ENCODE measurements at places on chromosomes 5 and 9. TPM values are rescaled to one million over a fixed set of nuclear protein-coding genes. Genes with fewer than 3 reads are reported as not detected.

Gene SPINK6
- not detected for polyA plus RNA-seq

Gene GGTA1
- 34.9 TPM for polyA plus RNA-seq

Gene ANKRD31
- 0.07 TPM for polyA plus RNA-seq

Gene CDH12
- not detected for polyA plus RNA-seq

Gene PSAT1
- polyA plus RNA-seq = 0.95 TPM

DNA sequence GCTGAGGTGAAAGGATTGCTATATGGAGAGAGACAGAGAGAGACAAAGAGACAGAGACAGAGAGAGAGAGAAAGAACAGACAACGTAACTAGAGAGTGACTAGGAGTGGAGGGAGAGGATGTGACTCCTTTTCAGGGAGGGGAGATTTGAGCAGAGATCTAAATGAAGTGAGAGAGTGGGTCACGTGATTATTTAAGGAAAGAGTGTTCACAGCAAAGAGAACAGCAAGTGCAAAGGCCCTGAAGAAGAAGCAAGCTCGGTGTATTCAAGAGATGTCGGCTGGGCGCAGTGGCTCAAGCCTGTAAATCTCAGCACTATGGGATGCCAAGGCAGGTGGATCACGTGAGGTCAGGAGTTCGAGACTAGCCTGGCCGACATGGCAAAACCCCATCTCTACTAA is 40.9 kb upstream of the CTNNA1 start:
- no peak for DNase-seq

DNA sequence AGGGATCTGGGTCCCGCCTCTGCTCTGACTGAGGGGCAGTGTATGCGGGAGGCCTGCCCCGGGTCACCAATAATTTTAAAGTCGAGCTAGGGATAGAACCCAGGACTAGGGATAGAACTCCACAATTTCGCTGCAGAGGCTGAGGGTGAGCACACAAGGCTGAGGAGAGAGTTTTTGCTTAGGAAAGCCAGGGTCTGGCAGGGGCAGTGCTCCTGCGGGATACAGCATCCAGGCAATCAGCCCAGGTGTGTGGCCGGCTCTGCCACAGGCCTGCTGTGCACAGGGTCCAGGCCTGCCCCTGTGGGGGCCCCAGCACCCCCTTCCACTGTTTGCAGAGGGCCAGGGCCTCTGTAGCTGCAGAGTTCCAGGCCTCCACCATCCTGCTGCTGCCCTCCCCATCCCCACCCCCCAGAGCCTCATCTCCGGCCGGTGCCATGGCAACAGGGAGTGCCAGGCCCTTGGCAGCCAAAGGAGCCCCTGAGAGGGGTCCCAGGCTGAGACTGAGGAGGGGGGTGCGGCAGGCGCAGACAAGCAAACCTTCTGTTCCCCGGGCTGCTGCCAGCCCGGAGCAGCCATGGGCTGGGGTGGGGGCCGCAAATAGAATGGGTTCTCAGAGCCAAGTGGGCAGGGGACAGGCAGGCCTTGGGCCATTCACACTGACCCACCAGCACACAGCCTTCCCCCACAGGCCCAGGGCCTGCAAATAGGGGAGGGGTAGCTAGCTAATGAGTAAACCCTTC is 8.6 kb downstream of the PDGFRB start:
- peak; percentile 14 for DNase-seq

DNA sequence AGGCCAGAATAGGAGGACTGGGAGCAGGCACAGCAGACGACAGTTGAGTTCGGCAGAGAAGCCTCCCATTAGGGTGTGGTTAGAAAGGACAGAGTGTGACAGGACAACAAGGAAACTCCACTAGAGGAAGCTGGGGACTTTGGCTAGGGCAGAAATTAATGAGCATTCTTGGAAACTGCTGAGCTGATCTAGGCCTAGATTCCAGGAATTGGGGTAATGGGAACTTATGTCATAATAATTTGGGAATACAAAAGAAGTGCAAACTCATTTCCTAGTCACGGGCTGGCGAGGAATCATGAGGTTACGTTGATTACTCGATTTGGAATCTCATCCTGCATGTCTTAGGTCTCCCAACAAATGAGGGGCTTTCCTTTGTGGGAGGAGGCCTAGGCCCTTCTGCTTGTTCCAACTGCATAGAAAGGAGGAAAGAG is 144.6 kb upstream of the RPS23 start:
- DNase-seq = no peak

GRCh38 chr9:14451949-14452348 is 138.0 kb upstream of the NFIB start:
- no peak for DNase-seq

DNA sequence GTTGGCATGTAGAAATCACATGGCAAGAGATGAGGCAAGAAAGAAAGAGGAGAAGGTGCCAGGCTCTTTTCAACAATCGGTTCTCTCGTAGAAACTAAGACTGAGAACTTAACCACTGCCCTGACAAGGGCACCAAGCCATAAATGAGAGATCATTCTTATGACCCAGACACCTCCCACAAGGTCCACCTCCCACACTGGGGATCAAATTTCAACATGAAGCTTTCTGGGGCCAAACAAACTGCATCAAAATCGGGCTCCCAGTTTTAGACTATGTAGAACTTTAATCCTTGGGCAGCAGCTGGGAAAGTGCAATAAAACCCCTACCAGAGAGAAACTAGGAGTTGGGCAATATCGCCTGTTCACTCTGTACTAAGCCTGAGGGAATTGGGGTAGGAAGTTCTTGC is 150.2 kb upstream of the CCDC152 start:
- DNase-seq = no peak

- no peak for DNase-seq
Observed at GRCh38 chr9:135607401-135608293, 31.7 kb downstream of the GLT6D1 start.

DNA sequence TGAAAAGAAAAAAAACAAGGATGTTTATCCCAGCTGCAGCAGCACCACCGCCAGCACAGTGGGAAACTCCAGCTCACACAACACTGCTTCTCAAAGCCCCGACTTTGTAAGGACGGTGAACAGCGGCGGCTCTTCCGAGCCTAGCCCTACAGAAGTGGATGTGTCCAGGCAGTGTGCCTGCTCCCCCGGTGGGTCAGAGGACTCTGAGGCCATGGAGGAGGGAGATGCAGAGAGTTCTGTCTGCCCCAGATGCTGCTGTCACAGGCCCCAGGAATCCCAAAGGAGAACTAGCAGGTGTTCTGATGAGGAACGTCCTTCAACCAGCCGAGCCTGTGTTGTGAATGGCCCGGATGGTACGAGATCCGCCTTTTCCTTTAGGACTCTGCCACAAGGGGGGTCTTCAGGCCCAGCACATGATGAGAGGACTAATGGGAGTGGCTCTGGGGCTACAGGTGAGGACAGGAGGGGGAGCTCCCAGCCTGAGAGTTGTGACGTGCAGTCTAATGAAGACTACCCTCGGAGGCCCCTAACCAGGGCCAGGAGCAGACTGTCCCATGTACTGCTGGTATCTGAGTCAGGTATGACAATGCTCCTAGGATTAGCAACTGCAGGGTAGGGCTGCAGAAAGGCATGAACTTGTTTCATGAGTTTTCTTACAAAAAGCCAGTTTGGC is 43.7 kb downstream of the FBXO38 start:
- no peak for DNase-seq

DNA sequence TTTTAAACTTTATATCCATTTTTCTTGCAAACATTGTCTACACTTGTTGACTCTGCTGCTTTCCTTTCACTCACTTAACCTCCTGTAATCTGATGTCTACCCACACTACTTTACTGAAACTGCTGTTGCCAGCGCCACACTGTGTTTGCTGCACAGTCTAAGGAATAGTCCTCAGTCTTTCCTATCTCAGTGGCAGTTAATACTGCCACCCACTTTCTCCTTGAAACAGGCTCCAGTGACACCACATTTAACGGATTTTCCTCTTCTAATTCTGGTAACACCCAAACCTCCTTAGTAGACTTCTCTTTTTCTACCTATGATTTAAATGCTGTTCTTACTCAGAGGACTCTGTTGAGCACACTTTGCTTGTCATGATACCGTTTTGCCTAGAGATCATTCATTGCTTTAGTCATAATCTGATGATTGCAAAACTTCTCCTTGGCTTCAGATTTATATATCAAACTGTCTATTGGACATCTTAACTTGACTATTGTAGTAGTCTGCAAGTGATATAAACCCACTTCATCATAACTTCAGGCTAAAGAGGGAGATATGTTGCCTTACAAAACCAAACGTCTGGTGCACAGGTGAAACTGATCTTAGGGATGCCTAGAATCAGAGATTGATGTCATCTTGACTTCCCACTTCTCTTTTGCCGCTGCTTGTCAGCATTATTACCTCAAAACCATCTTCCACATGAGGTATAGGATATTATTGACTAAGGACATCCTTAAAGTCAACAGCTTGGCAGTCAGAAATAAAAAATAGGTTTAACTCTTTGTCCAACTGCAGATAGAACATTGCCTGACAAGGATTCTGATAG is 94.1 kb downstream of the CDC42SE2 start:
- DNase-seq = no peak

DNA sequence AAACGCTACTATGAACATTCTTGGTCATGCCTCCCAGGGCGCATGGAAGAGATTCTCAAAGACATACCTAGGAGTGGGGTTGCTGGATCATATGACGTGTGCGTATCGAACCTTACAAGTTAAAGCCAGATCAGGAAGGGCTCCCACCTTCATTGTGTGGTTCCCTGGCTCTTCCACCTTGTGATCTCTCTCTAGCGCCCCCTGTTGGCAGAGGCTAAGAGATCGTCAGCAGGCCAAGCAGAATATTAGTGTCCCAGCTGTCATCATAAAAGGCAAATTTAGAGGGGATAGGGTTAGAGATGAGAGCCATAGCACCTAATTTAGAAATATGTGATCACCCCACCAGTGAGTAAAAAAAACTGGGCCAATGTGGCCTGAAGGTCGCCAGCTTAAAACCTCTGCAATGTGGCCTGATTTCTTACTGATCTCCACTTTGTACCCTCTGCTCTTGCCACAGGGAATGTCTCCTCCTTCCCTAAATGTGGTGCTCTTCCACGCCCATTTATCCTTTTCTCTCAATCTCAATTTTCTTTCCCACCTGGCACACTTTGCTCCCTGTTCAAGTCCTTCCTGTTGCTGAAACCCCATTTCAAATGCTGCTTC is 91.7 kb upstream of the SHB start:
- peak; percentile 62 for DNase-seq

- no peak for DNase-seq
Observed at GRCh38 chr9:129894120-129894823, 59.0 kb downstream of the USP20 start.

GRCh38 chr5:98936948-98937715 is 8.3 kb upstream of the CHD1 start:
- no peak for DNase-seq

DNA sequence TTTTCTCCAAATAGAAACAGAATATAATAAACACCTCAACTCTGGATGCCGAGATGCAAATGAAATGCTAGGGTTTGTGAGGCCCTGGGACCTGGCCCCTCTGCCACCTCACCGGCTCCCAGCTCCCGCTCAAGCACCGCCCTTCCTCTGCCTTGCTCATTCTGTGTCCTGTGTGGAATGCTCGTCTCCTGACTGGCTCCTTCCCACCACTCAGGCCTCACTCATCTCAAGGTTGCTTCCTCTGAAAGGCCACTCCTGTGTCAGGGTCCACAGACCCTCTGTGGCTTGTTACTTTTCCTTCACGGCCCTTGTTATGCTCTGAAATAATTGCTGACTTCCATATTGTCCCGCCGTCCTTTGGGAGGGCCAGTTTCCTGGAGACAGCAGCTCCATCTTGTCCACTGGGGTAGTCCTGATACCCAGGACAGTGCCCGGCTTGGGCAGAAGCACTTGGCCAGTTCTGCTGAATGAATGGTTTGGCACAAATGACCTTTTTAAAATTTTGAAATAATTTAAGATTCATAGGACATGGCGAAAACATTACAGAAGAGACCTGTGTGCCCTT is 15.4 kb downstream of the RNF44 start:
- no peak for DNase-seq

All from heart right ventricle (tissue), 16 donors.